Stimulated activated CD8-positive, alpha-beta memory T cell treated with anti-CD3 and anti-CD28 coated beads, Interleukin-12 subunit alpha, Interleukin-12 subunit beta, amount 100 ng/mL, for 1 hour (primary cell): ENCODE measurements at places on chromosomes 16 and 17.

GRCh38 chr17:81931557-81932332 lies 4.2 kb upstream of the MAFG start:
- DNase-seq, result no peak

DNA sequence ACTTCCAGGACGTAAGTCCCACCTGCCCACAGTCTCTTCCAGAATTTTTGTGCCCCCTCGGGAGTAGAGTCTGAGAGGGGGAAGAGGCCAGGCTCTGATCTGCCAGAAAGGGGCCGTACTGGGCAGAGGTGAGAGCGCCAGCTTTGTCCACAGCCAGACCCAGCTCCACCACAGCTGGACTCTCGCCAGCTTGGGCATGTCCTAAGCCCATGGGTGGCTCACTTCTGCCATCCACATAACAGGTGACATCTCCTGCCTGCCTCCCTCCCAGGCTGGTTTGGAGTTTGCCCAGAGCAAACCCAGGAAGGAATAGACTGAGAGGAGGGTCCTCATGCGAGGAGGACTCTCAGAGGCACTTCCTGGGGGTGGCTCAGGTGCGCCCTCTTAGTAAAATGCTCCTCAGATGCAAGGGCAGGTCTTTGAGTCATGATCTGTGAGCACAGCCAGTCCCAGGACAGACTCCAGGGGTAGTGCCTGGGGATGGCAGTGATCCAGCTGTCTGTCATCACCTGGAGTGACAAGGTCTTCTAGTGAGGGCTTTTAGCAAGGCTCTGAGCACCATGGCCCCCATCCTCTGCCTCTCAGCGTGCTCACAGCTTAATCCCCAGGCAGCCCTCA lies 89.2 kb downstream of the AMFR start:
- no peak for DNase-seq

- DNase-seq, result no peak
Observed at GRCh38 chr16:87380881-87381280, 2.7 kb downstream of the FBXO31 start.

DNA sequence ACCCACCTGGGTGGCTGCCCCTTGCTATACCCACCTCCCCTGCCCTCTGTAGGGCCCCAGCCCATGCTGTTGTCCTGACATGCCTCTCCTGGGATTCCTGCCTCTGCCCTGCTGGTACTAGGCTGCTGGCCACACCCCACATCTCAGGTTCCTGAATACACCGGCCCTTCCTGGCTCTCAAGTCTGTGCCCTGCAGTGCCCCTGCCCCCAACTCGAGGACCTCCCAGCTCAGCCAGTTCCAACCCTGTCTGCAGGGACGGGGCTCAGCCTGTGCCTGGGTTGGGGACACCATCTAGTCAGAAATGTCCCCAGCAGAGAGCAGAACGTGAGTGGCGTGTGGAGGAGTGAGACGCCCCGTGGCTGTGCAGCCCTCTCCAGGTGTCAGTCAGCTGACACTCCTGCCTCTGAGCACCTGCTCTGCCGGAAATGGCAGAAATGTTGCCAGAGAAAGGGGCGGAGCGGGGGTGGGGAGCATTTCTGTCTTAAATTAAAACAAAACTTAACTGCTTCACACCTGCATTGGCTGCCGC lies 28.7 kb downstream of the ACSF3 start:
- peak; percentile 31 for DNase-seq

DNA sequence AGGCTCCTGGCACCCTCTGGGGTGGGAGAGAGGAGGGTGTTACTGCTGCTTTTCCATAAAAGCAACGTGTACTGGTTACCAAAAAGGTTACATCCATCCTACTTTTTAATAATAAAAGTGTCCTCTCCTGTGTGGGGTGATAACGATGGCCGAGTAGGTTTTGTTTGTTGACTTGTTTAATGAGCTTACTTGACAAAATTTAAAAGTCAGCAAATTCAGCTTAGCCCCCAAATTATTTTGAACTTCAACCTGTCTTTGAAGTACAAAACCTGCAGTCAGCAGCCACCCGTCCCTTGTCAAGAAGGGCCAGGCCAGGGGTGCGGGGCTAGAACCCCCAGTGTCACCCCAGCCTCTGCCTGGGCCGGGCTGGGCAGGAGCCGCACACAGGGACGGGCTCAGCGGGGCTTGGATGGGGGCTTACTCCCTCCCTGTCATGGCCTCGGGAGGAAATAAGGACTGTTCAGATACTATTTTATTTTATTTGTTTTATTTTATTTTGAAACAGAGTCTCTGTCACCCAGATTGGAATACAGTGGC lies 103.9 kb upstream of the CHMP6 start:
- no peak for DNase-seq

GRCh38 chr16:57828272-57829161 lies 26.2 kb upstream of the KIFC3 start:
- no peak for DNase-seq

- DNase-seq, result no peak
Observed at GRCh38 chr16:71853413-71853812, 7.6 kb downstream of the ATXN1L start.

DNA sequence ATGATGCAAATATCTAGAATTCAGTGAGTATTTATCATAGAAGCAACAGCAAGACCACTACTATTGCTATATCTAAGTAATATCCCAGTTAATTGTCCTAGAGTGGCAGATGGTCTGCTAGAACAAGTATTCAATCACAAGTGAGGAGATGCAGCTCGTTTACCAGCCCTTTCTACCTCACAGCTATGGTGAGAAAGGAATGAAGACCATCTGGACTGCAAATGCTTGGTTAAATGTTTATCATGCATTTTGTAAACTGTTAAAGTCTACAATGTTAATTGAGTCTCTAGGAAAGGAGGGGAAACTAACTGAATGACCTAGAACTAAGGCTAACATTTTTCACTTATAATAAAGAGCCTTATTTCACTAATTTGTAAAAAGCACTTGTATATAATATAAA lies 52.5 kb downstream of the CNOT1 start:
- no peak for DNase-seq

DNA sequence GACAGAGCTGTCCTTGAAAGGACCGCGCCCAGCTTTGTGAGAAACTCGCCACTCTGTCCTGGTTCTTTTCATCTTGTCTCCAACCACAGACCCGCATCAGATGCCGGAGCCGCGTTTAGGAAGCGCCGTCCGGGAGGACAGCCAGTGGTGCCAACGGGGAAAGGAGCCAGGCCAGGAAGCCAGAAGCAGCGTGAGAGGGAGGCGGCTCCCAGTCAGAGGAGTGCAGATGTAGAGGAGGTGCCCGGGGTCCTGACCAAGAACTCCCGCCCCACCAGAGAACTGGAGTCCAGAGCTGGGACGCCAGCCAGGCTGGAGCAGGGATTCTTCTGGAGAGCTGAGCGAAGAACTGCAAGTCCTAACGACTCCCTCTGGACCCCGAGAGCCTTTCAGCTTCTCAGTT lies 49.3 kb upstream of the TNRC6C start:
- no peak for DNase-seq

GRCh38 chr17:31211352-31212012 lies 85.6 kb downstream of the OMG start:
- DNase-seq, result no peak

DNA sequence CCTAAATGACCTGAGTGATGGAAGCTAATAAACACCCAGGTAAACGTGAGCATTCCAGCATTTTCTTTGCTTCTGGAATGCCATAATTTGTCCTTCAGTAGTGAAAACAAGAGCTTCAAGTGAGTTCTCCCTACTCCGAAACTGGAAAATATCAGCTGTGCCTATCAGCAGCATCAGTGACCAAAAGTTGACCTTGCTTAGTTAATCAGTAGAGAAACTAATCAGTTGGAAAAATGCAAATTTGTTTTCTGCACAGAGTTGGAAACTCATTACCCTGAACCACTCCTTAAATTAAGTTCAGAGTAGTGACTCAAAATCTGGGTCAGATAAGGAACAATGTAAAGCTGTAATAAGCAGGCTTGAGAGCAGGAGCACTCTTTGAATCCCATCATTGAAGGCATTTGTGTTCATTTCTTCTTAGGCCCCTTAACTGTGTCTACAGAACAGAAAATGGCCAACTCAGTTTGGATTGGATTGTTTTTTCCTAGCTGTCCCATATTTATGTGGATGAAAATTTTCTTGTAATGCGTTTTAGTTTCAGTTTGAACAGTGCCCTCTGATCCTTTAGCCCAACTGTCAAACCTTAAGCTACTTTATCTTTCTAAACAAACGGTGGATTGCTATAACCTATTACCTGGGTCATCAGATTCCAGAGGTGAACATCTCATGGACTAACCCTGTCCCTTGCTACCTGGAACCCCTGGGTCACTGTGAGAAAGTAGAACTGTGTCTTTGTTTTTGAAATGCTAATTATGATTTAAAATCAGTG lies 290.4 kb downstream of the TOX3 start:
- no peak for DNase-seq

GRCh38 chr16:86443508-86444147 lies 66.7 kb upstream of the FOXF1 start:
- DNase-seq, result no peak

DNA sequence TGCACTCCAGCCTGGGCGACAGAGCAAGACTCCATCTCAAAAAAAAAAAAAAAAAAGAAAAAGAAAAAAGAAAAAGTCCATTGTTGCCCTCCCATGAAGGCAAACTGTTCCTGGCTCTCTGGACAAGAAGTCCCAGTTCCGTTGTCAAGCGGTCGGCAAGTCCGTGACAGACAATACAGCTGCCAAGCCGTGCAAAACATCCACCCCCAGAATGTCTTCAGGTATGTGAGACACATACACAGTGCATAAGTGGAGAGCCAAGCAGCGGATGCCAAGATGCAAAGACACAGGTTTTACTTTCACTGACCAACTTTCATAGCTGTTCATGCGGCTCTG lies 33.6 kb upstream of the APPBP2 start:
- no peak for DNase-seq

- no peak for DNase-seq
Observed at GRCh38 chr16:85485379-85485778, 127.7 kb upstream of the GSE1 start.

DNA sequence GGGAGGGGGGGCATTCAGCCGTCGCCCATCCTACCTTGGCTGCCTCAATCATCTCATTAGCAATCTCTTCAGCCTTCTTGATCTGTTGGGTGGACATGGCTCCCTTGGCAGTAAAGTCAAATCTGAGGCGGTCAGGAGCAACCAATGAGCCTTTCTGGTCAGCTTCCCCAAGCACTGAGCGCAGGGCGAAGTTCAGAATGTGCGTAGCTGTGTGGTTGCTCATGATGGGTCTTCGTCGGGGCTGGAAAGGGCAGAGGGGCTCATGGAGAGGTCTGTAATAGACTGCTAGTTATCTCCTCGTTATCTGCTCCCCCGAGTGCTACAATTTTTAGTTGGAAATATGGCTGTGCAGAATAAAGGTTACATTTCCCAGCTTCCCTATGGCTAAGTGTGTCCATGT lies 7.2 kb upstream of the EXOSC6 start:
- DNase-seq, result no peak

- DNase-seq, result no peak
Observed at GRCh38 chr17:31248986-31249834, 47.8 kb downstream of the OMG start.

DNA sequence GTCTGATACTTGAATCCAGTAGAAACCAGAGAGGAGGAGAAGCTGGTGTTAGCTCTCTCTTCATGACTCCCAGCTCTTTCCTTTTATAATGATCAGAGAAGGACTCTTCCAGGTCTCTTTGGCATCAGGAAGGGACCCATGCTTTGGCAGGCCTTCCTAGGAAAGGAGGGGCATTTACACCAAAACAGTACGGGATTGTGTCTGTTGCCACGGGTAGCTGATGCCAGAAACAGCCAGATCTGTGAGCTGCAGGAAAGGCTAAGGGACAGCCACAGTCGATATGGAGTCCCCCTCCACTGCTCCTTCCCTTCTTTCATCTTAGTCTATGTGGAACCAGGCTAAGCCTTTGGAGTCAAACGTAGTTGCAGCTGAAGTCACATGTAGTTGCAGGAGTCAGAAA lies 9.3 kb downstream of the CEP295NL start:
- DNase-seq, result no peak

DNA sequence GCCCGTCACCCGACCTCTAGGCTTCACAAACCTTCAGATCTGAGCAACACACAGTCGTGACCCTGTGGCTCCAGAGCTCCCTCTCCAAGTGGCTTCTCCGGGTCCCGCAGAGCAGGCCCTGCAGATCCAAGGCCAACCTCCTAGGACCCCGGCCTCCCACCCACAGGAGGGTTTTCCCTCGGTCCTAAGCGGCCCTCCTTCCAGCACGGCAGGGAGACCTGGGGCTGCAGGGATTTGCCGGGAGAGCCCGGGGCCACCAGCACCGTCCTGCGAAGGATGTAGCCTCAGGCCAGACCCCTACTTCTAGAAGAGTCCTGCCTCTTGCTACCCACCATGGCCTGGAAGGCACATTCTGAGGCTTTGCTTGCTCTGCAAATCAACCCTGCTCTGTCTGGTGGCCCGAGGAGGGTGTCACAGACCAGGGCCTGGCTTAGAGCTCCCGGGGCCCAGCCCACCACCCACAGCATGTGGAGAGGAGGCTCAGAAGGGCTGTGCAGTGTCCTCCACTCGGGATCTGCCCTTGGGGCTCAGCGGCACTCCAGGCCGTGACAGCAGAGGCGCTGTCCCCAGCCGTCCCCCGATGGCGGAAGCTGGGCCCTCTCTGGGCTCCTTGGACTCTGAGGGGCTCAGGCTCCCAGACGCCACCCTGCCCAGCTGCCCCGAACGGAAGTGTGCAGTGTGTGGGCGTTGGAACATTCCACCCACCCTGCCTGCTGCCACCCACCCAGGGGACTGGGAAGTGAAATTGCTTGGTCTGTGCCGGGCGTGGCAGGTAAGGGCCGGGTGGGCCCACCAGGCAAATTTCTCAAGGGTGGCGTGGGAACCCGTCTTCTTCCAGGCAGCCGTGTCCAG lies 28.8 kb upstream of the ACSF3 start:
- no peak for DNase-seq

DNA sequence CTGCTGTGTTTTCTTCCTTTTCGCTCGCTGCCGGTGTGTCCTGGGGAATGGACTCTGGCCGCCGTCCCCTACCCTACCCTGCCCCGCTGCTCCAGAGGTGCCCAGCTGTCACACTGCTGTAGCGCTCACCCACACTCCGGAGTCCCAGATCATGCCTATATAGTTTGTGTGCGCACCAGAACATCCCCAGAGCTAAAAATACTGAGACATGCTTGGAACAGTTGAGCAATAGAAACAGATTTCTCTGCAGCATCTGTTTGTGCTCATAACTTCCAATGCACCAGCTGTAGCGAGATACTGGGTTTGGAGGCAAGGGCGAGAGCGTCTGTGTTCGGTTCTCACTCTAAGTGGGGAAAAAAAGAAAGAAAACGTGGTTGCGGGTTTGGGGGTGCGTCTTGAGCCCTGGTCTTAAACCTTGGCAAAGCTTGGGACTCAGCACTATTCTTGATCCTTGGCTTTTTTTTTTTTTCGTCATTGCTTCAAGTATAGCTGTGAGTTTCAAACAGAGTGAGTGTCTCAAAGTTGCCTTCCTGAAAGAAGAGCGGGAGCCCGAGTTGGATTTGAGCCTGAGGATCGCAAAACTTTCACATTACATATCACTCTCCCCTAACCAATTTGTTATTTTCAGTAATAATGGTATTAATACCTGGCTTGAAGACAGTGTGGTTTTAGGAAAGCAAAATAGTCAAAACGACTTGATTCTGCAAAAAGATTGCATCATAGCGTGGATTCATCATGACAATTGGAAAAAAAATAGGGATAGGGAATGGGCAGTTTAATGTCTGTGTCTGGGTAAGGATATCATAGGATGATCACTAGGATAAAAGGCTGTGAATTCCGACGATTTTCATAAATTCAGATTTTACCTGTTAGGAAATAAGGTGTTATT lies 621 bp downstream of the KCNJ2 start:
- no peak for DNase-seq

- no peak for DNase-seq
Observed at GRCh38 chr16:22342082-22342481, 32.3 kb downstream of the CDR2 start.
